ENCODE measurements at places on chromosomes 4 and X. TPM values are rescaled to one million over a fixed set of nuclear protein-coding genes. Genes with fewer than 3 reads are reported as not detected.

The AMBN gene
- not detected for total RNA-seq

The RIPPLY1 gene
- total RNA-seq: 0.82 TPM

The F8A2 gene
- not detected for total RNA-seq

The MAGEA9 gene
- not detected for total RNA-seq

The PRR32 gene
- total RNA-seq: not detected

The PF4V1 gene
- not detected for total RNA-seq

The LONRF3 gene
- total RNA-seq: 22.4 TPM

The RPS6KA6 gene
- 0.69 TPM for total RNA-seq

The ANK2 gene
- 88.0 TPM for total RNA-seq

The LRRC66 gene
- 0.38 TPM for total RNA-seq

DNA sequence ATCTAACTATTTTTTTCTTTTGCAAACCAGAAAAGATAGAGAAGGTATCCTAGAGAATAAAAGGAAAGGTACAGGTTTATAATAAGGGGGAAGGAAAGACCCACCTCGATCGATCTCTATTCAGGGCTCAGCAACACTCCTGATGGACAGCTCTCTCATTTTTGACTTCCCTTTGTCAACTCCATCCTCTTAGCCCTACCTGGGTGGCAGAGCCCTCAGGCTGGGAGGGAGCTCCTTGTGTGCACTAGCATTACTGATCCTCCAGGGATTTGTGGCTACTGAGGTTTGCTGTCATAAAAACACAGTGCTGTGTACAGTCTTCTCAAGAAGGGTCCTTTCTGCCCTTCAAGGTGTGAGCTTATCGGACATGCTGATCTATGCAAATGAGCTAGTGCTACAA is 111.0 kb downstream of the MID1 start:
- no peak for DNase-seq

DNA sequence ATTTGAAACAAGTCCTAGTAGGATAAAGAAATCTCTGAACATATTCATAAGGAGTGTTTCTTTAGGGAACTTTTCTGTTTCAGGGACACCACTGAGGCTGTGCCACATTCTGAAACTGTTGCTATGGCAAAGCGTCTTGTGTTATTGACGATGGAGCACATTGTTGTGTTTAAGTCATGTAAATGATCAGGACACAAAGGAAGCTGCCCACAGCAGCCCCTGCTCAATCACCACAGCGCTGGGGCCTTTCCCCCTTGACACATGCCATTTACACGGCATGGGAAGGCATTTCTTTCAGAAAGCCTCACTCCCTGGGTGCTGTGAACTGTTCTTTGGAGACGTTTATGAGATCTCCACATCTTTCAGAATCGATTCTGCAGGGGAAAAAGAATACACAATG is 39.8 kb upstream of the MID1 start:
- DNase-seq: no peak

- DNase-seq: no peak
These were observed 45.6 kb upstream of the FAM9C start for GRCh38 chrX:13090027-13090338.

GRCh38 chr4:169089004-169089403 is 78.9 kb upstream of the CBR4 start:
- no peak for DNase-seq

DNA sequence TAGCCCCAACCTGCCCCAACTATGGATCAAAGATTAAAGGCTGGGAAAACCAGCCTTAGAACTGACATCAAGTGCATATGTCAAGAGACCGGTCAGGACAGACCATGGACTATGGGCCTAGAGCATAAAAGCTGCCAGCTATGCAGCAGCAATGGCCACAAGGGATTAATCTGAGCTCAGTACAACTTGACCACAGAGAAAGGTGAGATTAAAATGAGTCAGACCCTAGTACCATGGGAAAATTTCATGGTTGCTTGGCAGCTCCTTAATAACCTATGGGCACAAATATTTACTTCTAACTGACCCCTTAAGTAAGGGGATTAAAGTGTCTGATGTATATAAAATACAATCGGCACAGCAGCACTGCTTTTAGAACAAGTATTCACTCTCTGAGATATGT is 54.4 kb downstream of the CBR4 start:
- DNase-seq: no peak

- DNase-seq: no peak
These were observed 2.3 kb upstream of the PPP2R3B start for GRCh38 chrX:389021-389441.

- no peak for DNase-seq
These were observed 13.1 kb upstream of the COQ2 start for GRCh38 chr4:83297548-83298260.

Data from omental fat pad (tissue), 4 donors.